Prostate gland (tissue), 2 donors: ENCODE measurements at places on chromosomes 2 and 18.

GRCh38 chr2:54871457-54872107 is 148.1 kb downstream of the EML6 start:
- no peak for DNase-seq
- H3K27ac ChIP-seq, result no peak overlapping the region
- no peaks in the 10 kb centered on the region for H3K4me1 ChIP-seq
- no peaks in the 10 kb centered on the region for H3K27me3 ChIP-seq
- no peaks in the 10 kb centered on the region for H3K36me3 ChIP-seq
- no peak overlapping the region for H3K4me3 ChIP-seq

DNA sequence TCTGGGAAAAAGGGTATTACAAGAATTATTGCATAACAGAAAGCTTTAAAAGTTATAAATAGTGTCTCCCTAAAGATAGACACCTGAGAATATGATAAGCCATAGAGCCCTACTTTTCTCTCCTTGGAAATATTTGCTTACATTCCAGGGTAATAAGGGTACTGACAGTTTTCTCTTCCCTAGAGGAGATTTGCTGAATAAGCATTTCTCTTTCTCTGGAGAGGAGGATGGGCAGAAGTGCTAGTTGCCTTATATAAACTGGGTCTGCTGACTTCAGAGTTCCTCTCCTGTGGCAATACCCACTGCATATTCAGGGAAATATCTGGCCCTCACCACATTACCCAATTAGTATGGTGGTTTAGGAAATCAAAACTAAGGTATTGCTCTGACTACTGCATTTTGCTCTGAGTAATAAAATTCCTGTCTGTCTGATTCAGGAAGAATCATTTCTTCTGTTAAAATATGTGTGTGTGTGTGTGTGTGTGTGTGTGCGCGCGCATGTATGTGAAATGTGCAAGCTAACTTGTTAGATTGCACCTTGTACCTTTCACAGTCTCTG is 1391.3 kb downstream of the DSC3 start:
- H3K27me3 ChIP-seq, result no peaks in the 10 kb centered on the region
- no peaks in the 10 kb centered on the region for H3K36me3 ChIP-seq
- H3K4me1 ChIP-seq, result no peaks in the 10 kb centered on the region

GRCh38 chr2:85319796-85320195 is 8.0 kb downstream of the TGOLN2 start:
- H3K36me3 ChIP-seq, result peaks cover 16% of the 10 kb centered on the region
- H3K4me1 ChIP-seq, result no peaks in the 10 kb centered on the region
- DNase-seq, result no peak
- H3K27ac ChIP-seq, result no peak overlapping the region

- H3K36me3 ChIP-seq, result no peaks in the 10 kb centered on the region
- H3K27me3 ChIP-seq, result no peaks in the 10 kb centered on the region
- no peak overlapping the region for H3K27ac ChIP-seq
- no peaks in the 10 kb centered on the region for H3K4me1 ChIP-seq
- DNase-seq, result no peak
Observed at GRCh38 chr2:234596696-234597575, 100.1 kb upstream of the ARL4C start.

DNA sequence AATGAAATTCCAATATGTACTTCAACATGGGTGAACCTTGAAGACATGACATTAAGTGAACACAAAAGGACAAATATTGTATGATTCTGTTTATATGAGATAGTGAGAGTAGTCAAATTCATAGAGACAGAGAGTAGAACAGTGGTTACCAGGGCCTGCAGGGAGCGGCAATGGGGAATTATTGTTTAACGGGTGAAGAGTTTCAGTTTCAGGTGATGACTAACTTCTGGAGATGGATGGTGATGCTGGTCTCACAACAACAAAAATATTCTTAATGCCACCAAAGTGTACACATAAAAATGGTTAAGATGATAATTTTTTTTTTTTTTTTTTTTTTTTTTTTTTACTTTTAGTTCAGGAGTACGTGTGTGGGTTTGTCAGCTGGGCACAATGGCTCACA is 109.4 kb upstream of the TMEM200C start:
- DNase-seq, result no peak
- no peaks in the 10 kb centered on the region for H3K4me1 ChIP-seq
- H3K27me3 ChIP-seq, result no peaks in the 10 kb centered on the region
- H3K27ac ChIP-seq, result no peak overlapping the region
- no peak overlapping the region for H3K4me3 ChIP-seq

DNA sequence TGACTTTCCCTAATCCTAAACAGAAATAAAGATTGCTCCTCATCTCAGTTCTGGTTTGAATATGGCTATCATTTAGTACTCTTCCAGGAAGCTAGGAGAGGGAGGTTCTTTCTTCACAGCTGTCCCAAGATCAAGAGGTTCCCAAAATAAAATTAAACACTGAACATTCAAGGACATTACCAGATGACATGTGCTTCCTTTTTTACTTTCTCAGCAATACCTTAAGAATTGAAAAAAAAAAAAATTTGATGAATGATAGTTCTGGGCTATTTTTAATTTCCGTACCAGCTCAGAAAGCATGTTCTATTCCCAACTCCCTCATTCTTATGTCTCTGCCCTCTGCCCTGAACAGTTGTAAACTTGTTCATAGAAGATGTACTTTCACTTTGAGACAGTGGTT is 61.7 kb upstream of the MYL1 start:
- no peak for DNase-seq
- H3K36me3 ChIP-seq, result no peaks in the 10 kb centered on the region
- H3K4me3 ChIP-seq, result no peak overlapping the region
- H3K27me3 ChIP-seq, result no peaks in the 10 kb centered on the region
- no peak overlapping the region for H3K27ac ChIP-seq
- no peaks in the 10 kb centered on the region for H3K4me1 ChIP-seq

GRCh38 chr18:62663731-62664336 is 51.5 kb upstream of the PHLPP1 start:
- no peaks in the 10 kb centered on the region for H3K4me1 ChIP-seq
- no peak overlapping the region for H3K4me3 ChIP-seq
- H3K27ac ChIP-seq, result no peak overlapping the region

GRCh38 chr2:218216336-218216673 is 684 bp upstream of the ARPC2 start:
- H3K4me3 ChIP-seq, result peak overlapping the region; percentile 97
- H3K4me1 ChIP-seq, result peaks cover 13% of the 10 kb centered on the region
- no peak for DNase-seq
- no peaks in the 10 kb centered on the region for H3K36me3 ChIP-seq
- no peaks in the 10 kb centered on the region for H3K27me3 ChIP-seq
